Activated CD8-positive, alpha-beta memory T cell treated with anti-CD3 and anti-CD28 coated beads, Interleukin-2, amount 10 ng/mL, durations not matched to agents 7 days and 5 days (primary cell): ENCODE measurements at places on chromosomes 5 and 9. TPM values are rescaled to one million over a fixed set of nuclear protein-coding genes. Genes with fewer than 3 reads are reported as not detected.
A peak's percentile ranks its signal among the peaks of the same experiment; 100 is the strongest.

- H3K27ac ChIP-seq: peak overlapping the region; percentile 98
- H3K36me3 ChIP-seq: peaks cover 16% of the 10 kb centered on the region
- H3K4me1 ChIP-seq: peaks cover 47% of the 10 kb centered on the region
- peak overlapping the region; percentile 84 for H3K4me3 ChIP-seq
- peaks cover 3% of the 10 kb centered on the region for H3K27me3 ChIP-seq
- DNase-seq: peak; percentile 47
Observed at GRCh38 chr5:76401801-76402250, 1.3 kb upstream of the IQGAP2 start.

GRCh38 chr5:16626696-16627264, 10.0 kb upstream of the RETREG1 start:
- H3K27me3 ChIP-seq: no peaks in the 10 kb centered on the region
- peaks cover 2% of the 10 kb centered on the region for H3K36me3 ChIP-seq
- H3K4me1 ChIP-seq: peaks cover 29% of the 10 kb centered on the region
- no peak overlapping the region for H3K4me3 ChIP-seq
- DNase-seq: peak; percentile 71
- H3K27ac ChIP-seq: peak overlapping the region; percentile 85

The CCIN gene
- not detected for total RNA-seq

- no peak for DNase-seq
- no peaks in the 10 kb centered on the region for H3K4me1 ChIP-seq
- no peak overlapping the region for H3K27ac ChIP-seq
- peaks cover 9% of the 10 kb centered on the region for H3K27me3 ChIP-seq
- H3K4me3 ChIP-seq: no peak overlapping the region
Observed at GRCh38 chr9:76784881-76785280, 20.6 kb downstream of the PCA3 start.

The BHMT gene
- not detected for total RNA-seq

The CDX1 gene
- total RNA-seq: not detected

GRCh38 chr5:50867140-50867539, 200.7 kb downstream of the PARP8 start:
- no peaks in the 10 kb centered on the region for H3K36me3 ChIP-seq
- peaks cover 57% of the 10 kb centered on the region for H3K27me3 ChIP-seq
- no peak overlapping the region for H3K4me3 ChIP-seq
- no peak overlapping the region for H3K27ac ChIP-seq
- no peak for DNase-seq

DNA sequence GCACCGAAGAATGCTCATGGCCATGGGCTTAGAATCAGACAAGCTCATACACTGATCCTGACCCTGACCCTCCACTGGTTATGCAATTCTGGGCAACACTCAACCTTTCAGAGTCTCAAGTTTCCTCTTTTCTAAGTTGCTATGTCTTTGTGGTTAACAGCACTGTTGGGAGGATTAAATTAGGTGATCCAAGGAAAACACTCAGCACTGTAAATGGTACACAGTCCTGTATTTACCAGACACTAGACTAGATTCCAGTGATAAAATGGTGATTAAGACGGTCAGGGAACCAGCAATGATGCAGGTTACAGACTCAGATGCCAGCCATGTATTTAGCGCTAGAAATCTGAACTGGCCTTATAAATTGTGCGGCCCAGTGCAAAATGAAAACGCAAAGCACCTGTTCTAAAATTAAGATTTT, 8.1 kb downstream of the ARL15 start:
- no peaks in the 10 kb centered on the region for H3K27me3 ChIP-seq
- H3K27ac ChIP-seq: no peak overlapping the region
- no peaks in the 10 kb centered on the region for H3K36me3 ChIP-seq
- DNase-seq: no peak
- H3K4me3 ChIP-seq: no peak overlapping the region
- H3K4me1 ChIP-seq: peaks cover 5% of the 10 kb centered on the region

DNA sequence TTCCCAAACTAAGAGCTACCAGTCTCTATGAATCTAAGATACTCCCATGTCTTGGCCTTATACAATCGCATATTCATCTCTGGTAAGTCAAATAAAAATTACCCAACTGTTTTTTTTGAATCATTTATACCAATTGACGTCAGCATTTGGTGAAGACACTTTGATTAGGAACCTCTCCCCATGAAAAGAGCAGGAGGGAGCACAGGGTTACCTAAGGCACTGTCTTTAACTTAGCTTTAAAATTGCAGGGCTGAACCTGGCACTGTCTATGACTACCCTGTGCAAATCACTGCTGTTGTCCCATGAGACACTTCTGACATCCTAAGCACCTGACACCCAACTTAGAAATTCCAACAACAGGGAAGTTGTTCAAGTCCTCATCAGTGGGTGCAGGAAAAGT, 586.4 kb downstream of the MAT2B start:
- no peaks in the 10 kb centered on the region for H3K36me3 ChIP-seq
- no peak for DNase-seq
- H3K4me3 ChIP-seq: no peak overlapping the region
- H3K4me1 ChIP-seq: no peaks in the 10 kb centered on the region

- H3K36me3 ChIP-seq: no peaks in the 10 kb centered on the region
- H3K27me3 ChIP-seq: no peaks in the 10 kb centered on the region
- no peak for DNase-seq
- H3K4me1 ChIP-seq: no peaks in the 10 kb centered on the region
- no peak overlapping the region for H3K4me3 ChIP-seq
Observed at GRCh38 chr9:31608416-31608815, 776.0 kb upstream of the ACO1 start.

GRCh38 chr5:35656721-35657120, 39.1 kb downstream of the SPEF2 start:
- no peaks in the 10 kb centered on the region for H3K27me3 ChIP-seq
- no peak overlapping the region for H3K27ac ChIP-seq
- peaks cover 27% of the 10 kb centered on the region for H3K4me1 ChIP-seq
- H3K36me3 ChIP-seq: peaks cover 34% of the 10 kb centered on the region
- H3K4me3 ChIP-seq: no peak overlapping the region

GRCh38 chr5:129971714-129972113, 67.4 kb downstream of the CHSY3 start:
- DNase-seq: no peak
- H3K27me3 ChIP-seq: no peaks in the 10 kb centered on the region
- H3K4me1 ChIP-seq: no peaks in the 10 kb centered on the region
- no peaks in the 10 kb centered on the region for H3K36me3 ChIP-seq

The EQTN gene
- not detected for total RNA-seq
